ENCODE measurements at places on chromosomes 5 and 9.

GRCh38 chr5:132259069-132259851 lies 1.8 kb downstream of the PDLIM4 start:
- no peak for DNase-seq

DNA sequence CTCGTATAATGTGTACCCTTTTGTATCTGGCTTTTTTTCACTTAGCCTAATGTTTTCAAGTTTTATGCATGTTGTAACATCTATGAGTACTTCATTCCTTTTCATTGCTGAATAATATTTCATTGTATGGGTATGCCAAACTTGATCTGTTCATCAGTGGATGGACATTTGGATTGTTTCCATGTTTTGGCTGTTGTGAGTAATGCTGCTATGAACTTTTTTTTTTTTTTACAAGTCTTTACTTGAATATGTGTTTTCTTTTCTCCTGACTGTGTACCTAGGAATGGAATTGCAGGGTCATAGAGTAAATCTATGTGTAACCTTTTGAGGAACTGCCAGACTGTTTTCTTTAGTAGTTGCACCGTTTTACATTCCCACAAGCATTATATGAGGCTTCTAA lies 52.4 kb downstream of the MTREX start:
- no peak for DNase-seq

- DNase-seq, result peak; percentile 82
These were observed 1640.3 kb upstream of the C9orf72 start for GRCh38 chr9:29213417-29214153.

DNA sequence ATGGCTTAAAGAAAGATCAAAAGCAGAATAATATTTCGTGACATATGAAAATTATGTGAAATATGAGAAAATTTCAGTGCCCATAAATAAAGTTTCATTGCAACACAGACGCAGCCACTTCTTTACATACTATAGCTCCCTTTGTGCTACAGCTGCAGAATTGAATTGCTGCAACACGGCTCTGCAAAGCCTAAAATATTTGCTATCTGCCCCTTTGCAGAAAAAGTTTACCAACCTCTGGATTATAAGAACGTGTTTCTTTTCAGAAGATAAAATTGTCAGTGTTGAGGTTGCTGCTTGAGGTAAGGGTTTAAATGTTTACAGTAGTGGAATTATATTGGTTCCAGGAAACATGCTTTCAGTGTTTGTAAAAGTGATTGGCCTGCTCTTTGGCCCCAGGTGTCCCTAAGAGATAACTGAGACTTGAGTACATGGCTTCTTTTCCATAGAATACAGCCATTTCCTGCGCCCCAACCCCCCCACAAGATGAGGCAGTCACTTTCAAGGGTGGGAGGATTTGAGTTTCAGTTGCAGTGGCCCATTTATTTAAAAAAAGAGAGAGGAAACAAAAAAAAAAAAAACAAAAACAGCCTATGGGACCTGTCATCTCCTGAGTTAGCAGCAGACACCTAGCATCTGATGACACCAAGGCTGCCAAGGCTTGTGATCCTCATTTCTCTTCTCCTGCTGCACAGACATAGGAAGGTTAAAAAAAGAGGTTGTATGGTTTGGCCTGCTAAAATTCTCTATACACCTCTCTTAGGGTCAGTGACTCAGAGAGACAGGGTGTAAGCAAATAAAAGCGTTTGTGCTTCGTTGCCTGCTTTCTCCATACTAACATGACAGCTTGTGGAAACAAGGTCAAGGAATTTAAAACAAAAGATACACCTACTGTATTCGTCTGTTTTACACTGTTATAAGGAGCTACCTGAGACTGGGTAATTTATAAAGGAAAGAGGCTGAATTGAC lies 28.0 kb upstream of the HTR4 start:
- no peak for DNase-seq

- no peak for DNase-seq
These were observed 436.1 kb downstream of the CDH10 start for GRCh38 chr5:24208686-24209106.

GRCh38 chr5:56175021-56175420 lies 58.1 kb downstream of the ANKRD55 start:
- no peak for DNase-seq

DNA sequence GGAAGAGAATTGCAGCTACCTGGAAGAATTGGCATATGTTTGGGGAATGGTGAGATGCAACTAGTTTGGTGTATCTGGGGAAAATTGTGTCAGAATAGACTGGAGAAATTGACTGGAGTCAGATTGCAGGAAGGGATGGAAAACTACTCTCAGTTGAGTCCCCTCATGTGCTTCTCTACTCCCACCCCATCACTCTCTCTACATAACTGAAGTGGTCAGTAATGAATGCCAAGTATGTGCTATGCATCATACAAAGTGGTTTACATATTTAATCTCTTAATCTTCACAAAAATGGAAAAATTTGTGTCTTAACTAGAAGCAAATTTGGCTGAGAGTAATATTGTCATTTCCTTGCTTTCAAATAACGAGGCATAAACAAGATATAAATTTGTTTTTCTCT lies 146.4 kb upstream of the TNC start:
- no peak for DNase-seq

DNA sequence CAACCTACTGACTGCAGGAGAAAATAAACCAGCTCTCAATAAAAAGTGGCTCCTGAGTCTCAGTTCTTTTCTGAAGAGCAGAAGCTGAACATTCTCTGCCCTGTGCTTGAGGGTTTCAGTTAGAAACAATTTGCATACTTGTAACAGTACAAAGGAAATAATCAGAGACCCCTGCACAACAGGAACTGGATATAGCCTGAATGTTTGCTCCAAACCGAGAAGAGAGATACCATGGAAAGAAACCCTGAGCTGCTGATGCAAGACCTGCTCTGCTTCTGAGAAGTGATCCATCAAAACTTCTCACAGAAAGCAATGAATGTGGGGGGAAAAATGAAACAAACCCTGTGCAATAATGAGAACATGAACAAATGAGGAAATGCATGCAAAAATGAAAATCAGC lies 592.9 kb downstream of the SEMA5A start:
- no peak for DNase-seq

DNA sequence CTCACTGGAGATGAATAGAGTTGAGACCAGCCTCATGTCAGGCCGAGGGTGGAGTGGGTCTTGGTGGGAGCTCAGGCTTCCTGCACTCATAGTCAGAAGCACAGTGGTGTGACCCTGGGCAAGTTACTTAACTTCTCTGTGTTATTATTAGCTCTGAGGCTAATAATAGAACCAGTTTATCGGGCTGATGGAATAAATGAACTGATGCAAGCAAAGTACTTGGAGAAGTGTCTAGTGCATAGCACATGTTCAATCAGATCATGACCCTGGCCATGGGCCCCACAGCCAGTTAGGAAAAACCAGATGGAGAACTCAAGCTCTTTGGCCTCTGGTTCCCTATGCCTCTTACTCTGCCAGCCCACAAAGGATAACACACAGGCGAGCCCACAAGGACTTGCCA lies 45.3 kb upstream of the OSMR start:
- DNase-seq, result no peak

GRCh38 chr9:113631137-113631765 lies 167.7 kb downstream of the RGS3 start:
- DNase-seq, result no peak

- no peak for DNase-seq
These were observed 483.2 kb downstream of the CDH10 start for GRCh38 chr5:24161559-24161958.

GRCh38 chr9:130918826-130919558 lies 20.1 kb downstream of the FIBCD1 start:
- peak; percentile 38 for DNase-seq

- DNase-seq, result no peak
These were observed 23.3 kb upstream of the COL5A1 start for GRCh38 chr9:134618163-134618832.

- DNase-seq, result no peak
These were observed 147.8 kb upstream of the CCNH start for GRCh38 chr5:87560528-87560927.

- DNase-seq, result peak; percentile 12
These were observed 181.6 kb upstream of the NUDT12 start for GRCh38 chr5:103744159-103744558.

GRCh38 chr9:38126730-38127129 lies 57.7 kb upstream of the SHB start:
- DNase-seq, result peak; percentile 49

DNA sequence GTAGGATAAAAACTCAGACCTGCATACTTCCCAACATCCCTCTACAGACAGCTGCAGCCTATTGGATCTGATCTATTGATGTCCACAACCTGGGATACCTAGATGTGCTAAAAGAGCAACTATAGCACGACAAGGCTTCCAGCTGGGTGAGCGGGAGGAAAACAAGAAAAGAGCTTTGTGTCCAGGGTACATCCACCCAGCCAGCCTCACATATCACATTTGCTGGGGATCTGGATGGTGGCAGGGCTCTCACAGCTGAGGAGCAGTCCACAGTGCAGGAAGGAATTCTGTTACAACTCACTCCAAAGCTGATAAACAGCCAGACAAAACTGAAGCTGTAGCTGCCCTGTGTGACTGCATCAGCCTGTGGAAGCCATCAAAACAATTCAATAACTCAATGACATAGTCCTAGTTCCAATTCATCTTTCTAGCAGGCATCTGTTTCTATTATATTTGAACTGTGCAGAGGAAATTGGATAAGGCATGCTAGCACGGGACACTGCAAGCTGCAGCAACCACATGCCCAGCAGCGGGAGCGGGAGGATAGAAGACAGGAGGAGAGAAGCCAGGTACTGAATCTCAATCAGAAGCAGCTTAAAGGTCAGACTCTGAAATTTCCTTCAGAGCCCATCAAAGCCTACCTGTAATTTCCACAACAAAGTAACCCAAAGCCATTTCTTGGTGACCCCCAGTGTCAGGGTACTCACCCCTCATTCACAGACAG lies 45.0 kb downstream of the MED10 start:
- no peak for DNase-seq

DNA sequence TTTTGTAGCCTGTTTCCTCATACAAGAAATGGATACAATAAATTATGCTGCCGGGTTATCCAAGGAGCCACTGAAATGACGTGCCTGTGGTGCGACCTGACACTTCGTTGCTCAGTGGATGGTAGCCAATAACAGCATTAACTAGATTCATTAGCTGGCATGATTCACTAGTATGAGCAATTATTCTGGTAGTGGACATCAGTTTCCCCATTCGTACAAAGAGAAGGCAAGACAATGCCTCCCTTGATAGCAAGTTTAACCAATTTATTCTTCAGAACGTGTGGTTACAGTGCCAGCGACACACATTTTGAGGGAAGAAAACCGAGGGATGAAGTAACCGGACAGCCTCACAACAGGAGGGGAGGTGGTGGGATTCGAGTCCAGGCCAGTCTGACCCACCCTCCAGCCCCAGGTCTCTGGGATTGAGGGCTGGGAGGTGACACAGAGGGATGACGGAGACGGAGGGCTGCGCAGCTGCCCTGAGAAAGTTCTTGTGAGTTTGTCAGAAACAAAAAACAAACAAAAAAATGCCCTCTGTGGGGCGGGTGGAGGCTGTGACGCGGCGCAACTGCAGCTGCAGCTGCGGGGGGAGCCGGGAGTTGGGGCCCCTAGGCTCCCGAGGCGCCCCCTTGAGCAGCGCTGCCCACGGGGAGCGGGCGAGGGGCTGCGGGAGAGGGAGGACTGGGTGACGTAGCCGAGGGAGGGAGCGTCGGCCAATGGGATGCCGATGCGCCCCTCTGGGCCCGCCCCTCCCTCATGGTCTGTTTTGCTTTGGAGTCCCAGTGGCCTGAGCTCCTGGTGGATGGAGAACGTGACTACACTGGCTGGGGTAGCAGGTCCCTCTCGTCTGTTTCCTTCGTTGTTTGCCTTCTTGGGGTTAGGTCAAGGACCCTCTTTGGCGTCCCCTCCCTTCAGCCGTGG lies 10.9 kb downstream of the LHX2 start:
- no peak for DNase-seq

DNA sequence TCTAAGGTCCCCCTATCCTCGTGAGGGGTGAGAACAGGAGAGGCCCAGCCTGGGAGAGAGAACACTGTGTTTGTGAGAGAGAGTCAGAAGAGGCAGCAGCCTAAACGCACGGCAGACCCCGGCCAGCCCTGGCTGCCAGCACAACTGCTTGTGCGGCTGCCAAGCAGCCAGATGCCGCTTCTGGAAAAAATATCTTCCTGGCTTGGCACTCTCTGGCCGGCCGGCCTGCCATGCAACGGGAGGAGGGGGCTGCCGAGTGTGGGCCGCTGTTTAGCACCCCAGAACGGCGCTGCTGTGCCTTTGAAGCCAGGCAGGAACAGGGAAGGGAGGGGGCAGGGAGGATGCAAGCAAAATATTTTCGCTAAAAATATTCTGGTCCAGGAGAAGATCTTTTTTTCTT lies 105.0 kb downstream of the FGF18 start:
- DNase-seq, result peak; percentile 24

DNA sequence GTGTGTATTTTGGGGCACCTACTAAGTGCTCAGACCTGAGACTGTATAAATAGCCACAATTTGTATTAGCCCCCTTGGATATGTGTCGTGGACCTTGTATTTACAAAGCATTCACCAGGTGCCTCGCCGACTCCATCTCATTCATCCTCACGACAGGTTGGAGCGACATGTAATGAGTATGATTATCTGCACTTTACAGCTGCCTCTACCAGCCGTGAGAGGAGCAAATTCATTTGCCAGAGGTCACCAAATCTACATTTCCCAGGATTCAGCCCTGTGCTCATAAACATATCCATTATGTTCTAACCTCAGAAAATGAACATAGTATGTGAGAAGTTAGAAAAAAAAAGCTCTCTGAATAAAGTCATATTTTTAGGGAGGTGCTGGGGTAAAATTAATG lies 167.4 kb downstream of the ZDHHC21 start:
- DNase-seq, result peak; percentile 100

DNA sequence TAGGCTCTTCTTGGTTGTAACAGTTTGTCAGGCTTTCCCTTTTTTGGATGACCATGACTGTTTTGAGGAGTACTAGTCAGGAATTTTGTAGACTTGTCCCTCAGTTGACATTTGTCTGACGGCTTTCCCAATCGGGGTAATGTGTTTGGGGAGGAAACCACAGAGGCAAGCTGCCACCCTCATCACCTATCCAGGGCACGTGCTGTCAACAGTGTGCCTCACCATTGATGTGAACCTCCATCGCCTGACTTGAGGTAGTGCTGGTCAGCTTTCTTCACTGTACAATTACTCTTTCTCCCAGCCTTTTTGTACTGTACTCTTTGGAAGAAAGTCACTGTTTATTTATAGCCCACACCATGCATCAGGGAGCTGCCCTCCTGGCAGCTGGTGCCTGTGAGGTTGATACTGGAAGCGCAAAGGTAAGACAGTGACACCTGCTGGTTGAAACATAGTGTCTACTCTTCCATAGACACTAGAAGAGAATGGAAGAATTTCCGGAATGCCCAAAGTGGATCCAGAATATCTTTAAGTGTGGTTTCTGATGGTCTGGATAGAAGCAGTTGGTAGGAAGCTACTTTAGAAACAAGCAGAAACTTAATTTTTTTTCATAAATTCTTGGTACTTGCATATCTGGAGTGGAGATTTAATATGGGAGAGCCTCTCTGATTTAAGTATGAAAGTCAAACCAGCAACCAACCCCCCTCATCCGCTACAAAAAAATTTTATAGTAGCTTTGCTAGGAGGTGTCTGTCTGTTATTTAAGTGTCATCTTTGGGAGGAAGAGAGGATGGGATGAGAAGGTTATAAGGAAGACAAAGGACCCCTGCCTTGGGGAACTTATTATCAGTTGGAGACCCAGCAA lies 69.3 kb downstream of the SNX30 start:
- peak; percentile 4 for DNase-seq

GRCh38 chr5:178769617-178770260 lies 39.3 kb upstream of the ZNF354A start:
- DNase-seq, result no peak
